ENCODE measurements at places on chromosomes 12 and 14.

- DNase-seq: no peak
These were observed 434.7 kb downstream of the FUT8 start for GRCh38 chr14:65847075-65847847.

GRCh38 chr14:94560291-94560665 is 964 bp upstream of the SERPINA4 start:
- DNase-seq: no peak

DNA sequence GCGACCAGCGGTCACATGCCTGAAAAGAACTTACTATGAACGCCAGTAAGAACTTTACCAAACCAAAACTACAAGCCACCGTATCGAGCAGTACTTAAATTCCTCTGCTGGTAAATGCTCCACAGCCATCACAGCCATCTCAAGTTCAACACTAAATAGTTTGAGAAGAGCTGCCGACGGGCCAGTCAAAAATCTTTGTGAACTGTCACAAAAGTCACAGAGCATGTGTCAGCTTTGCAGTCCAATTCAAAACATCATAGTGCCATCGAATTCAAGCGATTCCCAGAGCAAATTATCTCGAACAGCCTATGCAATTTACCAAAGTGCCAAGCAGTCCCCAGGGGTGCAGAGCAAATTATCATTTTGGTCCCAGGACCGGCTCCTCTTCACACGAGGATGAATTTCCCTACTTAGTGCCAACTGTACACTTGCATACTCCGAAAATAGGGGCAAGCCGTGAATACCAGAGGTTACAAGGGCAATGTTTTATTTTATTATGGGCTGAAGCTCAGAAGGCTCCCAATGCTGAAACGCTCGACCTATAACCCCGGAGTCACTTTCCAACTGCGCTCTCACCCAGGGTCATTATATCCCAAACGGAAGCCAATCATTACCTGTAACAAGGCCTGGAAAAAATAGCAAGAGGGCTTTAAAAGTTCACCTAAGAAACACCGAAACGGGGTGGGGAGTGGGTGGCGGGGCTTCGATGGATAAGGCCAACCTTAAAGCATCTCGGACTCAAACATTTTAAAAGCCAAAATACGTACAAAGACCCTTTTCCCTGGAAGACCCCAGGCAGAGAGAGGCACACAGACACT is 1.1 kb downstream of the LRP6 start:
- no peak for DNase-seq

DNA sequence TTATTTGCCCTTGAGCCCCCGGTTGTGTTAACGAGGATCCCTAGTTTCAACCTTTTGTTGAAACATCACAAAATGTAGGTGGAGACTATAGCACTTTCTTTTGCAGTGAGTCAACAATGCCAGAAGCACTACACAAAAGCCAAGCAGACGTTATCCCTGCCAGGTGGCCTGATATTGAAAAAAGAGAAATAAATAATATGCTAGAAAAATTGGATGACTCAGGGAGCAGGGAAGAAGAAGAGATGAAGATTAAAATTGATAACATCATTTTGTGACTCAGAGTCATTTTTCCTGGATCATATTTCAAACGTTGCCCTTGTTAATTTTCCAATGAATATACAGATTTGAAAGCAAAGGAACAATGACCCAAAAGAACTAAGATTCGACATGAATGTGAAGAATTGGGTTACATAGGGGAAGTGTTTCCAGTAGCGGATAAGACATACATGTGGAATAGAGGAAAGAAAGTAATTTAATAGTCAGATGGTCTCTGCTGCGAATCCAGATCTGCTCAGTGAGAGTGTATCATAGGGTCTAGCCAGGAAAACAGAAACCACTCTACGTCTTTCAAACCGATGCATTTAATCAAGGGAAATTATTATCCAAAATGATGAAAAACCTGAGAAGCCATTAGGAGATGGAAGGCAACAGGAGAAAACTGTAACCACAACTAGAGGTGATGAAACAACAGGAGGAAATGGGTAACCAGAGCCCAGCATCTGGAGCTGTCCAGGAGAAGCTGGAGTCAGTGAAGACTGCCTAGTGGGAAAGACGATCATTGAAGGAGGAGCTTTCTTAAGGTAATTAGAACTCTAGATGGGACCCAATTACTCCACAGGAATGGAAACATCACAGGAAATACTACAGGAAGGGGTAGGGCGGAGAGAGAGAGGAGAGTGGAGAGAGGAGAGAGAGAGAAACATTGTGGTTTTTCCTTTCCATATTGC is 57.9 kb downstream of the RERG start:
- no peak for DNase-seq

DNA sequence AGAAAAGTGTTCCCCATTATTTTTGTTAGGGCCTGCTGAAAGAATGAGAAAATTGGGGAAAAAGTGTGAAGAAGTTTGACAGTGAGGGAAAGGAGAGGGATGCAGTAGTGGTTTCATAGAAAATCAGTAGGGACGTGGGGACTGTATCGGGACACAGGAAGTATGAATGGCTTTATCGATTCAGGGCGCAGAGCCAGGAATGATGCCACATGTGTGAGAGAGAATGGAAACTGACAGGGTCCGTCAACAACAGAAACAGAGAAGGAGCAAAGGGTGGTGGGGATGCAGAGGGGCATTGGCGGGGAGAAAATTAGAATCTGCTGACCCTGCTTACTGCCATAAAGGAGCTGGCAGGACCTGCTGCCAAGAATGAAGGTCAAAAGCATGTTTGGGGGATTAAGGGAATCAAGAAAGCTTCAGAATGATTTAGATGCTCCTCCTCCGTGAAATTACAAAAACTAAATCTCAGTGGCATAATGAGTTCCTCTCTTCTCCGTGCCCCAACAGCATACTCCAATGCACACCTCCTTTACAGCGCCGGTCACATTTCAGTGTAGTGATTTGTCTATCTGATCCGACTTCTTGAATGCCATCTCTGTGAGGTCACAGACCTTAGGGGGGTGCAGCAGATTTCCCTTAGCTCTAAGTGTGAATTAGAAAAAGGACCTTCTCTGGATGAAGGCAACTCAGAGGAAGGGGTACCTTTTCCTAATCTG is 92.6 kb downstream of the EMP1 start:
- DNase-seq: no peak

DNA sequence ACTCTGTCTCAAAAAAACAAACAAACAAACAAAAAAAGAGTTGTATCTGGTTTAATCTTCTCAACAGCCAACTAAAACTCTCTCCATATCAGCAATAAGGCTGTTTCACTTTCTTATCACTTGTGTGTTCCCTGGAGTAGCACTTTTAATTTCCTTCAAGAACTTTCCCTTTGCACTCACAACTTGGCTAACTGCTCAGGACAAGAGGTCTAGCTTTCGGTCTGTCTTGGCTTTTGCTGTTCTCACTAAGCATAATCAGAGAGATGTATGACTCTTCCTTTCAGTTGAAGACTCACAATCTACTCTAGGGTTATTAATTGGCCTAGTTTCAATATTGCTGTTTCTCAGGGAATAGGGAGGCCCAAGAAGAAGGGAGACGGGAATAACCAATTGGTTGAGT is 12.3 kb downstream of the NEMP1 start:
- DNase-seq: no peak

DNA sequence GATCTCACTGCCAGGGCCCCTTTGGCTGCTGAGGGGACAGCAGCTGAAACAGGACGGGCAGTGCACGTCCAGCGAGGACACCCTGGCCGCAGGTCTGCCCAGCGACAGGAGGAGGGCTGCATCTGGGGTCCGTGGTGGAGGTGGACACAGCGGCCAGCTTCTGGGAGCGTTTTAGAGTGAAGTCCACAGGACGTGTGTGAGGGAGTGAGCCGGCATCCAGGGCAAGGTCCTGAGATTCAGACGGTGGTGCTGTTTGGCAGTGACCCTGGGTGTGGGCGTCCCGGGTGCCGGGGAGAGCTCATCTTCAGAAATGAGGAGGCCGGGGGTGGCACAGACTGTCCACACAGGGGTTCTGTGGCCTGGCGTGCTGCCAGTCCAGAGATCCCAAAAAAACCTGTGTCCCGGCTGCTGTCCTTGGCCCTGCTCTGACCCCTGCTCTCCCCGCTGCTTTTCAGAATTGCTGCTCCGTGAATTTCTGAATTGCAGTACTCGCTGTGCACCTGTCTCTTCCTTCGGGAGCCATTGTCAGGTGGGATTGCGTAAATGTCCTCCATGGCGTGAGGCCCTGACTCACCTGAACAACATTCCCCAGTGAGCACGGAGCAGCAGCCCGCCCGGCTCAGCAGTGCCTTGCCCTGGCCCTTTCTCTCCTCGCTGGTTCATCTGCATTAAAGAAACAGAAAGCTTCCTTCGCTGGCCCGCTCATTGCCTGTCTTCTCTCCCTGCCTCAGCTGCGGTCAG is 183.5 kb upstream of the C14orf180 start:
- no peak for DNase-seq

All from ascending aorta (tissue), 2 donors.